ENCODE measurements at places on chromosomes 2 and 18.

DNA sequence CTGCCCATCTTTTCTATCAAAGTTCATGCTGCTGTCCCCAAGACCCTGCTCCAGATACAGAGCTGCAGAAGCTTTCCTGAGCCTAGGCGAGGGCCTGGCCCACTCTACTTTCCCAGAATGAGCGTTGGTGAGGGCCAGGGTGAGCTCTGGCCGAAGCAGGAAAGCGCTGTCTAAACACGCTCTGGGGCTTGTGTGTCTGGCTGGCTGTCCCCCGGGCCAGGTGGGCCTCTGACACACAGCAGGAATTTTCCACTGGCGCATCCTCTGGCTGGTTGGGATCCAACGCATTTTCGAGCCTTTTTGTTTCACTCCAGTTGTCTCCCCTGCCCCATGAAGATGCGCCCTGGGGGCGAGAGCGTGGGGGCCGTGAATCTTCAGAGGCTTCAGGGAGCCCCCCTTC is 17.8 kb upstream of the KCNK3 start:
- DNase-seq: no peak

- DNase-seq: no peak
Measured at GRCh38 chr2:222782201-222782730, 78.6 kb upstream of the ACSL3 start.

DNA sequence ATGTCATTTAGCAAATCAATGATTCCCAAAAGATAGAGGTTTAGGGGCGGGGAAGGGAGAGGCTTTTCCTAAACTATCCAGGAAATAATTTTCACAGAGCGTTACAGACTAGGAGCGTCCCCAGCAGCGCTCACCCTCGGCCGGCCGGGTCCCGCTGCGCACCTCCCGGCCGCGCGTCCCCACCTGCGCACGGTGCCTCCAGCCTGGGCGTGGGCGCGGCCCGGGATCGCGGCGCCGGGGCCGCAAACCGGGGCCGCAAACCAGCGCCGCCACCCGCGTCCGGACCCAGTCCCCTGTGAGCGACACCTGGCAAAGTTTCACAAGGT is 684 bp upstream of the ZCCHC2 start:
- no peak for DNase-seq

- no peak for DNase-seq
Measured at GRCh38 chr2:98126061-98126460, 39.1 kb downstream of the VWA3B start.

DNA sequence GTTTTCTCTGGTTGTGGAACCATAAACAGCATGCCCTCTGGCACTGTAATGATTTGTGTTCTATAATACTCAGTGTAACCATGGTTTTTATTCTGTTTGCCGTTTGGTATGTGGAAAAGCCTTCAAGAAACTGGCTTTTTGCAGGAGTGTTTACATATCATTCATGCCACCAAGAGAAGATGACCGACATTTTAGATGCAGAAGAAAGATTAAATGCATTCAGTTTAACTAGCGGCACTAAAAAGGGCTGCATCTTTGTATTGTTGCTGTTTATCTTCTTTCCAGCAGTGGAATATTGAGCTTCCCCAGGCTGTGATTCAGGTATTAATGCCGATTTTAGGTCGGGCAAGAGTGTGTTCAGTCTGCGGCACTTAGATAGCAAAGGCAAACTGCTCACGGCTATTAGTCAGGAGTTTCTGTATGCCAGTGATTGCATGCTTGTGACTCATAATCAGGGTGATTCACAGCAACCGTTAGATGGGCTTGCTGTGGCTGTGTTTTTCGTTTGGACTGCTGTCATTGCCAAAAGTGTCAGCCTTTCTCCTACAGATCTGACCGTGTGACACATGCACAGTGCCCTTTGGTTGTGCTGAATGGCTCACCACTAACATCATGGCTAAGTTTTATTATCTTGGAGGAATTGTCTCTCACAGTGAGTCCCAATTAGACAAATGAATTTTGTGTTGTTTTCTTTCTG is 479.7 kb downstream of the PARD3B start:
- DNase-seq: peak; percentile 94

DNA sequence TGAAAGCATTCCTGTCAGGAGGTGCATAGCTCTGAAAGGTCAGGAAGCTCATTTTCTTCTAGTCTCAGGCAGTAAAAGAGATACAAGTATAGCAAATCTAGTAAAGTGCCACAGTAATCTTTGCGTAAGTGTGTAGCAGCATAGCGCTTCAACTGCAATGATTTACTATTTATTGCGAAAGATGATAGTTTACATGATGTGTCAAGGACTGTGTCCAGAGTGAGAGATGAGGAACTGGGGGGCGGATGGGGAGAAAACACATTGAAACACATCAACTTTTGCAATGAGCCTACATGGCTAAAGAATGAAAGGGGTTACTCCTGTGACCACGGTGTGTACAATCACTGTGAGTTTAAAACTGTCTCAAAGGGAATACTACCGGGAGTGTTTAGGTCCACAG is 644.4 kb downstream of the GALR1 start:
- DNase-seq: no peak

DNA sequence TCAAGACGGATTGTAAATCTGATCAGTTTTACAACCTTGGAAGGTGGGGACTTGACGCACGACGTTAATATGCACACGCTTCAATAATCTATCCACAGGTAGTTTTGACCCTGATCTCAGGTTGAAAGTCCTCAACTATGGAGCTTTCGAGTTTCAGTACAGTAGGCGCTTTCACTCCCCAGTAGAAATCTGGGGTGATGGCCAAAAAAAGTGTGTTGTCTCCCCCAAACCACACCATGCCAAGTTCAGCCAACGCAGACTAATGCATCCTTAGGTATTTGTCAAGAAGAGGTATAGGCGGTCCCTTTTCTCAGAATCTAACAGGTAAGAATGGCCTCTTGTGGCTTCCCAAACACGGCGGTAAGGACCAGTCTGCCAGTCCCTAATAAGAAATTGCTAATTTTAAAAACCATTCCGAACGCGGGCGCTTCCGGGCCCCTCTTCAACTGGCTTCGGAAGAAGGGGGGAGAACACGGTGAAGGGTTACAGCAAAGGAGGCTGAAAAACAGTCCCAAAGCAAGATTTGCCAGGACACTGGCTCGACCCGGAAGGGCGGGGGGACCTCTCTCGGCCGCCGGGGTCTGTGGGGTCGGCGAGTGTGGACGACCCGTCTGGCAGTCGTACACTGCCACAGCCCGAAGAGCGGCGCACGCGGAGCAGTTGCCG is 659 bp downstream of the FAM210A start:
- DNase-seq: no peak
